Pancreas (tissue), 10 donors: ENCODE measurements at places on chromosomes 2 and 18.

- H3K36me3 ChIP-seq = no peaks in the 10 kb centered on the region
- no peaks in the 10 kb centered on the region for H3K27me3 ChIP-seq
- no peak for DNase-seq
- H3K27ac ChIP-seq = no peak overlapping the region
- no peak overlapping the region for H3K4me3 ChIP-seq
Observed at GRCh38 chr18:58580078-58580477, 48.8 kb downstream of the ALPK2 start.

GRCh38 chr2:160557903-160558302, 64.3 kb upstream of the RBMS1 start:
- no peak overlapping the region for H3K4me3 ChIP-seq
- H3K4me1 ChIP-seq = no peaks in the 10 kb centered on the region
- H3K27ac ChIP-seq = no peak overlapping the region
- no peaks in the 10 kb centered on the region for H3K27me3 ChIP-seq
- no peak for DNase-seq

DNA sequence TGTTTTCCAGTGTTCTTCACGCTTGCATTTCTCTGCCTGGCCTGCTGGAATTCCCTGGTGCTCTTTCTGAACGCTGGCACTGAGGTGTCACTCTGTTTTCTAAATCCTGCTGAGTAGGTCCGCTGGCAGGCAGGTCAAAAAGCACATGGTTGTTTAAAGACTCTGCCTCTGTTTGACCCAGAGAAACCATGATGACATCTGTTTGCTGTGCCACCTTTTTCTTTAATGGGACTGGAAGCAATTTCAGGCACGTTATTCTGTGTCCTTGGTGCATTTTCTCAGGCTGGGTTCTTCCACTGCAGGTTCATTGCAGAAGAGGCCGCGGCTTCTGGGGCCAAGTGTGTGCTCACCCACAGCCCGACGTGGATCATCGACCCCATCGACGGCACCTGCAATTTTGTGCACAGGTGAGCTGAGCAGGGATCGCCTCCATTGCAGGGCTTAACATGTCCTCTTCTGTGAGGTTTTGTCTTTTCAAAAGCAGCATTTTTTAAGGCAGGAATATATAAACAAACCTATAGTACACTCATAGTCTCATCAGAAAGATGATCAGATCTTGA, 28.4 kb downstream of the IMPA2 start:
- no peak overlapping the region for H3K4me3 ChIP-seq
- H3K27ac ChIP-seq = peak overlapping the region; percentile 75
- DNase-seq = peak; percentile 60
- no peaks in the 10 kb centered on the region for H3K27me3 ChIP-seq

DNA sequence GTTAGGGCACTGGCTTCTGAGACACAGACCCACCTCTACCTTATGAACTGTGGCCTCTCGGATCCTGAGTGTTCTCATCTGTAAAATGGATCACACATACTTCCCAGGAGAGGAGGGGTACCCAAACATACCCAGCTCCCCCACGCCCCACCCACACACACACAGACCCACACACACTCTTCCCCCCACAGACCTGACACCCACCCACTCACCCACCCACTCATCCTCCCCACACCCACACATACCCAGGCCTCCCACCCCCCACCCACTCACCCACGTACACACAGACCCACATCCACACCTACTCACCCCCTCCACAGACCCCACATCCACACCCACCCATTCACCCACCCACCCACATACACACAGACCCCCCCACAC, 24.3 kb upstream of the SEMA4C start:
- H3K4me3 ChIP-seq = no peak overlapping the region
- no peaks in the 10 kb centered on the region for H3K4me1 ChIP-seq
- DNase-seq = no peak
- H3K27me3 ChIP-seq = no peaks in the 10 kb centered on the region
- no peak overlapping the region for H3K27ac ChIP-seq

- no peak overlapping the region for H3K4me3 ChIP-seq
- no peak for DNase-seq
- H3K27ac ChIP-seq = no peak overlapping the region
- no peaks in the 10 kb centered on the region for H3K27me3 ChIP-seq
- H3K4me1 ChIP-seq = no peaks in the 10 kb centered on the region
Observed at GRCh38 chr18:5510135-5510846, 33.5 kb downstream of the EPB41L3 start.

GRCh38 chr2:223319601-223320000, 267.6 kb downstream of the KCNE4 start:
- no peak overlapping the region for H3K27ac ChIP-seq
- no peaks in the 10 kb centered on the region for H3K36me3 ChIP-seq
- DNase-seq = no peak
- H3K4me1 ChIP-seq = no peaks in the 10 kb centered on the region
- H3K27me3 ChIP-seq = no peaks in the 10 kb centered on the region

GRCh38 chr2:67625178-67625577, 228.0 kb downstream of the ETAA1 start:
- H3K4me3 ChIP-seq = no peak overlapping the region
- H3K4me1 ChIP-seq = no peaks in the 10 kb centered on the region
- H3K36me3 ChIP-seq = no peaks in the 10 kb centered on the region
- no peak for DNase-seq

- DNase-seq = no peak
- H3K4me3 ChIP-seq = no peak overlapping the region
- H3K27ac ChIP-seq = no peak overlapping the region
- H3K27me3 ChIP-seq = no peaks in the 10 kb centered on the region
- H3K36me3 ChIP-seq = no peaks in the 10 kb centered on the region
Observed at GRCh38 chr18:22572341-22572740, 154.6 kb upstream of the CTAGE1 start.

GRCh38 chr2:223027442-223027841, 24.5 kb upstream of the KCNE4 start:
- peaks cover 6% of the 10 kb centered on the region for H3K4me1 ChIP-seq
- H3K36me3 ChIP-seq = no peaks in the 10 kb centered on the region
- peak overlapping the region; percentile 51 for H3K27ac ChIP-seq
- no peaks in the 10 kb centered on the region for H3K27me3 ChIP-seq

DNA sequence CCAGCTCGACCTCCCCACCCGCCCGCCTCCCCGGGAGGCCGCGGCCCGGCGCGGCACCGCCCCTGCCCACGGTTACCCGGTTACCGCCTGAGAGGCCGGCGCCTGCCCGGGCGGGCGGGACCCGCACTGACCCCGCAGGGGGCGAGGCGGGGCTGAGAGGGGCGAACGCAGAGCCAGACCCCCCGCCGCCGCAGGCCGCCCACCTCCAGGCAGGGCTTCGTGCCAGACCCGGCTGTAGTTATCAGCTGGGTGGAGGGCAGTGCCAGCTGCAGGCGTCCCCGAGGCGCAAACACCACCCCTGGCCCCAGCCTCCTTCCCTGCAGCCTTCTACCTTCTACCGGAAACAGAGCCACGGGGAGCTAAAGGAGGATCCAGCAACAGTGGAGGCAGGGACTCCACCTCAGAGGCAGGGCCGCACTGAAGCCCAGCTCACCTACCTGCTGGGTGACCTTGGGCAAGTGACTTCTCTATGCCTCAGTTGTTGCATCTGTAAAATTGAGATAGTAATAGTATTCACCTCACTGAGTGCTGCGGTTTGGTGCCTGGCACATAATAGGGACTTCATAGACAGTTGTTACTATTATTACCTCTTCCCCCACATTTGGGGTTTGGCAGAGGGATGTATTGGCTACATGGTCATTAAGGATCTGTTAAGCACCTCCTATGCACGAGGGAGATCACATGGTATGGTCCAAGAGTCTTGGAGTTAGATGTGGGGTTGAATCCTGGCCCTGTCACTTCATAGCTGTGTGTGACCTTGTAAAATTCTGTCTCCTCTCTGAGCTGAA, 231.6 kb upstream of the SMAD2 start:
- peak overlapping the region; percentile 84 for H3K27ac ChIP-seq
- H3K27me3 ChIP-seq = no peaks in the 10 kb centered on the region
- no peaks in the 10 kb centered on the region for H3K4me1 ChIP-seq
- no peak for DNase-seq
- H3K4me3 ChIP-seq = peak overlapping the region; percentile 44
- no peaks in the 10 kb centered on the region for H3K36me3 ChIP-seq

DNA sequence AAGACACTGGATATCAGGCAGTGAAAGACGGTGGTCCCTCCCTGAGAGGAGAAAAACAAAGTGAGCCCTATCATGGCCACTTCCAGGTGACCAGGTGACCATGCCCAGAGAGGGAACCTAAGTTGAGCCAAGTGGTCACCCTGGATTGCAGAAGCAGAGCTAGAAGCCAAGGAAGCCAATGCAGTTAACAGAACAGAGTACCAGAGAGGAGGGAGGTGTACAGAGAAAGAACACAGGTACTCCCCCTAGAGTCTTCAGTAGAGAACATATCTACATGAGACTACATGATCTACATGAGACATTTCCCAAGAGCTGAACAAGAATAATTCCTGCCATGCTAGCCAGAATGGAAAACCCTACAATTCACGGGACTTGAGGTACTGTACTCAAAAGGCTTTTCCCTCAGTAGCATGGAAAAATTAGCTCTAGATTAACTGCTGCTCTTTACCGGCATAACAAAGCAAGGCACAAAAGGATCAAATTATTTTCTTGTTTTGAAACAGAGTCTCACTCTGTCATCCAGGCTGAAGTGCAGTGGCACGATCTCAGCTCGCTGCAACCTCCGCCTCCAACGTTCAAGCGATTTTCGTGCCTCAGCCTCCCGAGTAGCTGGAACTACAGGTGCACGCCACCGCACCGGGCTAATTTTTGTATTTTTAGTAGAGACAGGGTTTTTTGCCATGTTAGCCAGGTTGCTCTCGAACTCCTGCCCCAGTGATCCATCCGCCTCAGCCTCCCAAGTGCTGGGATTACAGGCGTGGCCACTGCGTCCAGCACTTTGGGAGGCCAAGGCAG, 23.5 kb downstream of the ROCK2 start:
- no peaks in the 10 kb centered on the region for H3K27me3 ChIP-seq
- no peak for DNase-seq
- no peaks in the 10 kb centered on the region for H3K36me3 ChIP-seq
- H3K27ac ChIP-seq = no peak overlapping the region
- peaks cover 26% of the 10 kb centered on the region for H3K4me1 ChIP-seq

GRCh38 chr2:26754972-26755670, 9.0 kb upstream of the SLC35F6 start:
- H3K36me3 ChIP-seq = no peaks in the 10 kb centered on the region
- no peak overlapping the region for H3K27ac ChIP-seq
- no peak overlapping the region for H3K4me3 ChIP-seq
- DNase-seq = no peak
- no peaks in the 10 kb centered on the region for H3K4me1 ChIP-seq

DNA sequence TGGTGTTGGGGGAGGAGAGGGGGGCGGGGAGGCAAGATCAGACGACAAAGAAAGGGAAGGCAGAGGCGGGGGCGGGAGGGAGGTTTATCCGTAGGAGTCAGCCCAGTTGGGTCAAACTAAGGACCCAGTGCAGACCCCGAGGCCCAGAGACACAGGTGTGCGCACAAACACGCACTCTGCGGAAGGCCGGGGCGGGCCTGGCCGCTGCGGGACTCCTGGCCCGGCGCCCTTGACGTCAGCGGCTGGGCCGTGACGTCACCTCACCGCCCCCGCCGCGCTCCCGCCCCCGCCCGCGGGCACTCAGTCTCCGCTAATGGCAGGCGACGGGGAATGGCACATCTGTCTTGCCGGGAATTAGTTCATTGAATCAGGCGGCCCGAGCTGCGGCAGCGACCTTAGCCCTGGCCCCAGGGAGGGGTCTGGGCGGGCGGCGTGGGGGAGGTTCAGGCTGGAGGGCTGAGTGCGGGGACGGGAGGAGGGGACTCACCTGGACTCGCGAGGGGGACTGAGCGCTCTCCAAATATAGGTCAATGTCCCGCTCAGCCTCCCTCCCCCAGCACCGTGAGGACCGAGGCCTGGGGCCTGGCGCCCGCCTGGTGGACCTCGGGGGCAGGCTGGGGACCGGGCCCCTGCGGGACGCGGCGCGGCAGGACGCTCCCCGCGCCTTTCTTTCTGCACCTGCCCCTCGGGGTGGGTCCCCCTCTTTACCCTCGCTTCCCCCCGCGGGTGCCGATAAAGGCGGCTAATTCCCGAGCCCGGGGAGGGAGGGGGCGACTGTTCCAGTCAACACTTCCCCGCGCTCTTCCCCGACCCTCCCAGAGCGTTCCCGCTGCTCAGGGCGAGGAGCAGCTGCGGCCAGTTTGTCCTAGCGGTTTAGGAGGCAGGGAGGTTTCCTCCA, 15.5 kb upstream of the ECEL1 start:
- DNase-seq = no peak
- no peaks in the 10 kb centered on the region for H3K27me3 ChIP-seq
- no peak overlapping the region for H3K27ac ChIP-seq
- peaks cover 11% of the 10 kb centered on the region for H3K4me1 ChIP-seq
- no peak overlapping the region for H3K4me3 ChIP-seq
- H3K36me3 ChIP-seq = no peaks in the 10 kb centered on the region

DNA sequence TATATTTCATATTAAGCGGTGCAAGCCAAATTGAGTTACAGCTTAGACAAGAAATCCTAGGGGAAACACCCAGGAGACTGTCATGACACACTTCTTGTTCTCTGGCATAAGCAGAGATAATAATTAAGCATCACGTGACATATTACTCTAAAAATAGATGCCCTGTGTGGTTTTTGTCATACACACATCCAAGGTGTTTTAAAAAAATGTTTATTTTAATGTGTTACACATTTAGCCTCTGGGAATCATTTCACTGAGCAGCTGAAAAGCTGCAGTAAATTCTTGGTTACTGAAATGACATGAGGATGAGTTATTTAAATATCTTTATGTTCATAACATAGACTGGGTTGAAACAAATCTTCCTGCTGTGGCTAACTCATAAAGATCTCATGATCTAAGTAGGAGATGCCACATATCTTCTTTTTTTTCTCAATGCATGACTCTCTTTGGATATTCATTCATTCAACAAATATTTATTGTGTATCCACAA, 38.0 kb upstream of the ERMN start:
- H3K27ac ChIP-seq = no peak overlapping the region
- H3K27me3 ChIP-seq = no peaks in the 10 kb centered on the region
- H3K4me1 ChIP-seq = no peaks in the 10 kb centered on the region
- no peak overlapping the region for H3K4me3 ChIP-seq
- no peaks in the 10 kb centered on the region for H3K36me3 ChIP-seq
- DNase-seq = no peak

- no peaks in the 10 kb centered on the region for H3K4me1 ChIP-seq
- H3K27me3 ChIP-seq = no peaks in the 10 kb centered on the region
- H3K27ac ChIP-seq = no peak overlapping the region
- no peaks in the 10 kb centered on the region for H3K36me3 ChIP-seq
- H3K4me3 ChIP-seq = no peak overlapping the region
- DNase-seq = no peak
Observed at GRCh38 chr2:69693775-69694450, 48.0 kb upstream of the ANXA4 start.

- peaks cover 34% of the 10 kb centered on the region for H3K4me1 ChIP-seq
- peaks cover 8% of the 10 kb centered on the region for H3K36me3 ChIP-seq
- H3K27ac ChIP-seq = no peak overlapping the region
- DNase-seq = peak; percentile 23
- no peaks in the 10 kb centered on the region for H3K27me3 ChIP-seq
- no peak overlapping the region for H3K4me3 ChIP-seq
Observed at GRCh38 chr18:3457261-3457724, 7.3 kb downstream of the TGIF1 start.

GRCh38 chr2:239229545-239230279, 171.1 kb downstream of the HDAC4 start:
- no peak for DNase-seq
- no peak overlapping the region for H3K27ac ChIP-seq
- peaks cover 3% of the 10 kb centered on the region for H3K4me1 ChIP-seq
- no peaks in the 10 kb centered on the region for H3K27me3 ChIP-seq

- DNase-seq = peak; percentile 33
- peak overlapping the region; percentile 94 for H3K27ac ChIP-seq
- H3K4me1 ChIP-seq = peaks cover 20% of the 10 kb centered on the region
- H3K36me3 ChIP-seq = no peaks in the 10 kb centered on the region
- H3K4me3 ChIP-seq = no peak overlapping the region
Observed at GRCh38 chr2:231613331-231613662, 20.6 kb downstream of the TEX44 start.
